ENCODE measurements at places on chromosomes 3 and 15.

DNA sequence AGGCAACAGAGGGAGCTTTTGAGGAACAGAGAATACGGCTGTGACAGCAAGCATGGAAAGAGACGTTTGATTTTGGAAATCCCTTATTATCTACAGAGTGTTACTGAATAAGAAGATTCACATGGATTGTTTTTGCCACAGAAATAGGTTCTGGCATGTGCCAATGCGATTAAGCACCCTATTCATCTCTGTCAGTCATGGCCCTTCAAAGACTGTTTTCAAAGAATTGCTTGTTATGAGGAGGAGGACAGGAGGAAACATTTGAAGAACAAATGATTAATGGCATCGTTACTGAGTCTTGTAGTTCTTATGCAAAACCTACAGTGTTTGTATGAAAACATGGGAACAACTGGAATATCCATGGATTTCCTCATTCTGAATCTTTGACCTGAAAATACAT is 86.2 kb downstream of the EPHA6 start:
- DNase-seq: no peak

DNA sequence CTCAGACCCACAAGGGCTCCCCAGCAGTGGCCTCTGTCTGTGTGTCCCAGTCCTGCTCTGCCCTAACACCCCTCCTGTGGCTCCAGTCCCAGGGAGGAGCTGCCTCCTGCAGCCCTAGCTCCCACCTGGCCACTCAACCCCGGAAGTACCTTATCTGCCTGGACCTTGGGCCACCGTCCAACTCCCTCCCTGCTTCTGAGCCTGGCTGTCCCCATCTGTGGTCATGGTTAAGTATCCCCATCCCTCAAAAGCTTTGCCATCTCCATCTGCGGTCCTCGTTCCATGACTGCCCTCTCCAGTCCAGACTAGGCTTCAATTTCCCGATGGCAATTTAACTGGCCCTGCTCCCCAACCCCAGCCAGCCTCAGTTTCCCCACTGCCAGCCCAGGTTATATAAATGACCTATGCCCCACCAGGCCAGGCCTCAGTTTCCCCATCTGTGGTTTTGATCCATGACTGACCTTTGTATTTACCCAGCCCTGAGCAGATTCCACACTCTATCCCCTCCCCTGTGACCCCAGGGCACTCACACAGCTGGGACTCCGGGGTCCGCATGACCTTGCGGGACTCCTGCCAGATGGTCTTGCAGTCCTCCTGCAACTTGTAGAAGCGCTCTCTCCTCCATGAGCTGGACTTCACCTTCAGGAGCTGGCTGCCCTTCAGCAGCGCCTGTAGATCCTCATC is 9.6 kb downstream of the PLCD1 start:
- no peak for DNase-seq

DNA sequence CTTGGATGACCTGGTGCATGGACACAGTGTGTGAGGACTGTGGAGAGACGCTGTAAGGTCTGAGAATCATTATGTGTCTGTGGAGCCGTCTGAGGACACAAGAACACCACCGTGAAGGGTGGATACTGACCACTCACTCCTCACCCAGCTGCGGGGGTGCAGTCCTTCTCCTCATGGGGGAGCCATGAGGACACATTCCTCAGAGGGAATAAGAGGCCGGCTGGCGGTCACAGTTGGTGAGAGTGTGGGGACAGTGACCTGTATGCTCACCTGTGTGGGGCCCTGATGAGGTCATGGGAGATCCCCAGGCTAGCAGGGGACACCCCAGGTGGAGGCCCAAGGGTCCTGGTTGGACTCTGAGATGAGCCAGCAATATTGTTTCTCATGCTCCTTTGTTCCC is 2.5 kb upstream of the TRPM1 start:
- no peak for DNase-seq

GRCh38 chr15:39471785-39472574 is 108.9 kb upstream of the THBS1 start:
- no peak for DNase-seq

DNA sequence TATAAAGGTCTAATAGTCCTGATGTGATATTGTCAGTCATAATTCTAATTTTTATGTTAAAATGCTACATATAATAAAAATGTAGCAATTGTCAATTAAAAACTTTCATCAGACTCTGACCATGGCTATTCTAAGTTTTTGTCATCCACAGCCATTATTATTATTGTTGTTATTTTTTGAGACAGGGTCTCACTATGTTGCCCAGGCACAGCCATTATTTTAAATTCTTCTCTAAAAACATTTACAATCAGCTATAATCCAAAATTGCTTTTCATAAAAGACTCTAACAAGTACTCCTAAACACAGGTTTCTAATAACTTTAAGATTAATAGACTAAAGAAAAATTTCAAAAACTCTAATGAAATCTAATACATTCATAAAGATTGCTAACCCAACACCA is 41.0 kb upstream of the SETD2 start:
- no peak for DNase-seq

DNA sequence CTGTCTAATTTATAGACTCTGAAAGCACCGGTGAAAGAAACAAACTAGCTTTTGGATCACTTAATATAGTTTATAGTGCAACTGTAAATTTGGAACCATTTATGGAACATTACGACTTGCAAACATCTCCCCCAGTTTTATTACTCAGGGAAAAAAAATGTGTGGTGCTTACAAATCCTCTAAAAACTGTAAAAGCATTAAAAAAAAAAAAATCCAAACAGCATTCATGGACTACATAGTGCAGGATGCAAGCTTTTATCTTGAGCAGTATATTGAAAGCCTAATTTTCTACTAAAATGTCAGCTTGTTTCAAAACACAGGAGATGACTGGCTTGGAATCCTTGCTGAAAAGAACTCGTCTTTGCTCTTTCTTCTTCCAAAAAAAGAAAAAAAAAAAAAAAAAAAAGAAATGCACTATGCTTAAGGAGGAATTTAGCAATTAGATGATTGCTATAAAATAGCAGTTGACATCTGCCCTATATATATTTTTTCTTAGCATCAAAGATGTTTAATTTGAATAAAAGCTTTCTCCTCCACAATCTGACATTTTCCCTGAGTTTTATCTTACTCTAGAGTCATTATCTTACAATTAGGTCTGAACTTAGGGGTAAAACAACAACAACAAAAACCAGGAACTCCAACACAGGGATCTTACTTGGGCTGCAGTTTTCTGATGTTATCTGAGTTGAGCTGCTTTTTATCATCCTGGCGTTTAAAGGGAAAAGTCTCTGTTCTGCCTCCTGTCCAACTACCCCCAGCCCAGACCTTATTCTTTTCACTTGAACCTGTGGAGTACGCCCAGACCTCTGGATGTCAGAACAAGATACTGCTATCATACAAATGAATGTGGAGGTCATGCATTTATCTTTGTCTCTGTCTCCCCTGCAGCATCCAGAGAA is 62.6 kb upstream of the PDZRN3 start:
- no peak for DNase-seq

- DNase-seq: no peak
Observed at GRCh38 chr3:119333773-119334509, 39.8 kb downstream of the ARHGAP31 start.

DNA sequence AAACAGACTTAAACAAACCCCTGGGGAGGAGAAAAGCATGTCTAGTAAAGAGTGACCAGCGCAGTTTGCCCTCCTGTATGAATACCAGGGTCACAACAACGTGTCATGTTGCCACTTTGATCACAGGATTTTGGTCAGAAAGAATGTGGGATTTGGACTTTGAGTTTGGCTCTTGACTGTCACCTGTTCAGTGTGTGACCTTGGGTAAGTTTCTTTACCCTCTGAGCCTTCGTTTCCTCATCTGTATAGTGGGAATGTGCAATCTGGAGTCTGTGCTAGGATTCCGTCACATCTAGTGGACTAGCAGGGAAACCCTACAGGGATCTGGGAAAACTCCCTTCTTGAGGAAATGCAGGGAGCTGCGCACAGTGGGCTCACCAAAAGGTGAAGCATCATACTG is 63.6 kb downstream of the CCNL1 start:
- no peak for DNase-seq

GRCh38 chr15:60074181-60074885 is 70.2 kb downstream of the FOXB1 start:
- no peak for DNase-seq

GRCh38 chr15:70835841-70836240 is 18.1 kb downstream of the LARP6 start:
- DNase-seq: no peak

- DNase-seq: no peak
Observed at GRCh38 chr3:197393711-197394110, 95.3 kb upstream of the DLG1 start.

GRCh38 chr15:93543093-93543492 is 454.1 kb upstream of the RGMA start:
- no peak for DNase-seq

GRCh38 chr15:35327789-35328188 is 218.2 kb downstream of the DPH6 start:
- no peak for DNase-seq

- DNase-seq: no peak
Observed at GRCh38 chr3:111472556-111472955, 69.4 kb upstream of the CD96 start.

DNA sequence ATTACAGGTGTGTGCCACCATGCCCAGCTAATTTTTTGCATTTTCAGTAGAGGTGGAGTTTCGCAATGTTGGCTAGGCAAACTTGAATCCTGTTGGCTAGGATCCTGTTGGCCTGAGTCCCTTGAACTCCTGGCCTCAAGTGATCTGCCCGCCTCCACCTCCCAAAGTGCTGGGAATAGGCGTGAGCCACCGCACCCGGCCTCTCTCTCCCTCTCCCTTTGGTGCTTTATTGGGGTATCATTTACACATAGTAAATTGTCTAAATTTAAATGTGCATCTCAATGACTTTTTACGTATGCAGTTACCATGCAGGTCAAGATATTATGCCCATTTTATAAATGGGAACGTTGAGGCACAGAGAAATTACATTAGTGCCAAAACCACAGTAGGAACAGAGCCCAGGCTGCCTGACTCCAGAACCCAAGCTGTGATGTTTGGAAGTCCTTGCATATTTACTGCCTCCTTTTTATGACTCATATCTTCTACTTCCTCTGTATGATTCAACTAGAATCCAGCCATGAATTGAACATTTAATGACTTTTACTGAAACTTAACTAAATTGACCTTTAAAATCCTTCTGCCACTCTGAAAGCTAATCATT is 34.0 kb upstream of the RPP14 start:
- no peak for DNase-seq

- no peak for DNase-seq
Observed at GRCh38 chr3:138303474-138303873, 26.2 kb downstream of the NME9 start.

GRCh38 chr3:133292296-133292695 is 107.6 kb upstream of the BFSP2 start:
- no peak for DNase-seq

DNA sequence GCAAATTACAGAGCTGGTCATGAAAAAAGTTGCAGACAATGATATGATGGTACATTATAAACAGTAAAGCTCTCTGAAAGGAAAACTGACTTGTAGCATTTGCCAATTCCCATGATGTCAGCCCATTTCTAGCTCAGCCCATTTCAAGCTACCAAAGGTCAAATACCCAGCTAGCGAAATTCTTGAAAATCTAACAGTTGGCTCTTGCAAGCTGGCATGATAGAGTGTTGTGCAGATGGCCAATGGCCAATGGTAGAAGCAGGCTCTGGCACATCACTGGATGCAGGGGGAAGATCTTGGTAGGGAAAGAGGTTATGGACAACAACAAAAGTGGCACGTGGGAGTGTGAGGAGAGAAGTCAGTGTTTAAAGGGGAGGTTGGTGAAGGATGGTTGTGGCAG is 36.7 kb downstream of the RASGRF1 start:
- DNase-seq: no peak

- no peak for DNase-seq
Observed at GRCh38 chr3:9761919-9762318, 7.8 kb downstream of the CAMK1 start.
